ENCODE measurements at places on chromosomes 4 and X. TPM values are rescaled to one million over a fixed set of nuclear protein-coding genes. Genes with fewer than 3 reads are reported as not detected.

Gene ZCCHC18
- total RNA-seq, result not detected

DNA sequence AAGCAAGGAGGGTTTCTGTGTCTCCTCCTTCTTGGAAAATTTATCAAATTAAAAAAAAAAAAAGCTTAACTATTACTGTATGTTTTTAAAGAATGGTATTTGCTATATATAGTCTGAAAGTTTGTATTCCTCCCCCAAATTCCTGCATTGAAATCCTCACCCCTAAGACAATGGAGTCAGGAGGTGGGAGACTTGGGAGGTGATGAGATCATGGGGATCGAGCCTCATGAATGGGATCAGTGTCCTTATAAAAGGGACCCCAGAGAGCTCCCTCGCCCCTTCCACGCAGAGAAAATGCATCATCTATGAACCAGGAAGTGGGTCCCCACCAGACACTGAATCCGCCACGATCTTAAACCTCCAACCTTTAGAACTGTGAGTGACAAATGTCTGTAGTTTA lies 50.1 kb downstream of the DHRSX start:
- no peak for DNase-seq

Gene MAMLD1
- total RNA-seq, result 0.56 TPM

Gene TLR1
- 8.9 TPM for total RNA-seq

DNA sequence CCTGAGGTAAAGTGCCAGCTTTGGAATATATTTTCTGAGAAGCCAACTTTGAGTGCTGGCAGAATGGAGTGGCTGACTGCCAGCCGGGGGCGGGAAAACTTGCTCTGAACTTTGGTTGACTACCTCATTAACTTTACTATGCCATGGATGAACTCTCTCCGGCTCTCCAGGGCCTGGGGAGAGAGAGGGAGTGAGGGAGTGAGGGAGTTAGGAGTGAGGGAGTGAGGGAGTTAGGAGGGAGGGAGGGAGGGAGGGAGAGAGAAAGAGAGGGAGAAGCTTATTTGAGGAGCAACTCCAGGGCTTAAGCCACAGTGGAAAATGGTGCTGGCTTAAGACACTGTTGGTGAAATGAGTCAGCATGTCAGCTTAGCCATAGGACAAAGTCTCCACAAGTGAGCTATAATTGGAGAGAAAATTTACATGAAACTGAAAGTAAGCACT lies 280.9 kb upstream of the RPS6KA3 start:
- no peak for DNase-seq

DNA sequence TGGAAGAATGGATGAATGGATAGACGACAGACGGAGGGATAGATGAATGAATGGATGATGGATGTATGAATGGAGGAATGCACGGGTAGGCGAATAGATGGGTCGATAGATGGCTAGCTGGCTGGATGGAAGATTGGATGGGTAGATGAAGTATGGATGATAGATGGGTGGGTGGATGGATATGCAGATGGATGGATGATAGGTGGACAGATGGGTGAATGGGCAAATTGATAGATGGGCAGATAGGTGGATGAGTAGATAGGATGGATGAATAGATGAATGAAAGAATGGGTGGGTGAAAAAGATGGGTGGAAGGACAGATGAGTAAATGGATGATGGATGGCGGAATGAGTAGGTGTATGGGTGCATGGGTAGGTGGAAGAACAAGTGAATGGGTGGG lies 57.3 kb downstream of the EVC2 start:
- no peak for DNase-seq

GRCh38 chr4:182367153-182367552 lies 124.0 kb downstream of the TENM3 start:
- DNase-seq, result no peak

GRCh38 chr4:52713456-52713937 lies 37.7 kb downstream of the ERVMER34-1 start:
- DNase-seq, result no peak

Gene PNMA3
- 2.6 TPM for total RNA-seq

DNA sequence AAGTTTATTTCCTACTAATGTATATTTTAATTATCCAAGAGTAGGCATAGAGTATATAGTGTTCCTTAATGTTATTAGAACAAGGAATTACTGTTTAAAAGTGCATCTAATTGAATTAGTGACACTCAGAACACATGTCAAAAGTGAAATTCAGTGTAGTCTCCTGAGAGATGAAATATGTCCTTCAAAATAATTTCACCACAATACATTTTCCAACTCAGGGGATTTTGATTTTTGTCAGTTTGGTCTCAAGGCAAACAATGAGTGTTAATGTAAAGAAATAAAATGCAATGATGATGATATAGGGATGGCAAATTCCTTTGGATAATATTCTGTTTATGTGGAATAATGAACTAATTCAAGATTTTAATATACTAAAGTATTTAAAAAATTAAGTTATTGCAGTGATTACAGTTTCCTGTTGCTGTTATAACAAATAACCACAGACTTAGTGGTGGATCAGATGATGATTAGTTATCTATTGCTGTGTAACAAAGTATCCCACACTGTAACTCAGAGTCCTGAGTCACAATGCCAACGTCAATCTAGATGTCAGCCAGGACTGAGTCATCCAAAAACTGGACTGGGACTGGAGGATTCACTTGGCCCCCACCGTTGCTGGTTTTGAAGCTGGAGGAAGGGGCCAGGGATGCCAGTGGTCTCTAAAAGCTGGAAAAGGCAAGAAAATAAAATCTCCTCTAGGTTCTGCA lies 148.0 kb upstream of the SLC7A11 start:
- no peak for DNase-seq

DNA sequence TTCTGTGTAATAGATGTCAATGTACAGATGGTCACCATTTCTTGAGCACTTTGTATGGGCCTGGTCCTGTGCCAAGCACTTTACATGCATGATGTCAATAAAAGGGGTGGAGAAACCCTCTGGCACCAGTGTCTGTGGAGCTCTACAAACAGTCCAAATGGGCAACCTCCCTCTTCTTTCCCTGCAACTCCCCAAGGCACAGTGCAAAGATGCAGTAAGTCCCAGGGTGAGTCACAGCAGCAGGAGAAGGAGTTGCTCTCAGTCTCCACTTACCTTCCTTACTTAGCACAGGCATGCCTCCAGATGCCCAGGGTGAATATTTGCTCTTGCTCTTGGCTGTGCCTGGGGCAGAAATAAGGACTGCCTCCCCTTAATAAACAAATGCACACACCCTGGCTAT lies 4.3 kb downstream of the OCIAD2 start:
- no peak for DNase-seq

Gene HTR2C
- 0.12 TPM for total RNA-seq

GRCh38 chr4:163085085-163085484 lies 81.6 kb downstream of the NAF1 start:
- DNase-seq, result no peak

DNA sequence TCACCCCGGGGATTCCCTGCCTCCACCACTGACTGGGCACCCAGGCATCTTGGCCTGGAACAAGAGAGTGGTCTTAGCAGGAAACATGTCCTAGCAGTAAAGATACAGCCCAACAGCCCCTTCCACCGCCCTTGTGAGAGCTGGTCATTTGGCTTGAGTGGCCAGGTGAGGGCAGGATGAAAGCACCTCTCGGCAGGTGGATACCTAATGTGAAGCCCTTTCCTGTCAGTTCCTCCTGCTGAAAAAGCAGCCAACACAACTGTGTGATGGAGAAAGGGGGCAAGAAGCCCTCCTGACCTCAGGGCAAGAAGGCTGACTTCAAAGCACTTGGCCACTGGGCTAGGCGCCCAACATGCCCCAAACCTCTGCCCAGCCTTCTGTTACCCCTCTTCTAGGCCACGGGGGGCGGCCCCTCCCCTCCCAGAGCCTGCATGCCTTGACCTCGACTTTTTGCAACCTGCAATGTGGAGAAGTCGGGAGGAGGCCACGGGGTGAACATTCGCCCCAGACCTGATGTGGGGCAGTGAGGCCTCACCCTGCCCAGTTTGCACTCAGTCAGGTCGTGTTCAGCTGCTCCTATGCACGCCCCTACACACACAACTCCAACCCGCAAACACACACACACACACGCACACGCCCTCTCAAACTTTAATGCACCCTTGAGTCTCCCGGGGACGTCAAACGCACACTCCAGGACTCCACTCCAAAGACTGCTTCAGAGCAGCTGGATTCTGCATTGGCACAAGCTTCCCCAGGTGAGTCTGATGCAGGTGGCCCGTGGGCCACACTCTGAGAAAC lies 1.1 kb downstream of the LGI2 start:
- no peak for DNase-seq

Measured in right atrium auricular region (tissue), 2 donors.